Stimulated activated CD4-positive, alpha-beta T cell treated with anti-CD3 and anti-CD28 coated beads, Interleukin-1b, Interleukin-23, amount 100 ng/mL, for 1 hour (primary cell): ENCODE measurements at places on chromosomes 2 and 18.

DNA sequence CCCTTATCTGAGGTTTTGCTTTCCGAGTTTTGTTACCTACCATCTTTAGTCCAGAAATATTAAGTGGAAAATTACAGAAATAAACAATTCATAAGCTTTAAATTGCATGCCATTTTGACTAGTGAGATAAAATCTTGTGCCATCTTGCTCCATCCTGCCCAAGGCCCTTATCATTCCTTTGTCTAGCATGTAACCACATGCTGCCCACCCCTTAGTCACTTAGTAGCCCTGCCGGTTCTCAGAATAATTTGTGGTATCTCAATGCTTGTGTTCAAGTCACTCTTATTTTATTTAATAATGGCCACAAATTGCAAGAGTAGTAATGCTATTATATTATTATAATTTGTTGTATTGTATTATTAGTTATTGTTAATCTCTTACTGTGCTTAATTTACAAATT is 36.8 kb upstream of the VPS54 start:
- DNase-seq, result no peak

GRCh38 chr2:85799215-85799956 is 45.6 kb downstream of the ATOH8 start:
- no peak for DNase-seq

GRCh38 chr2:120787822-120788700 is 52.4 kb downstream of the GLI2 start:
- no peak for DNase-seq

DNA sequence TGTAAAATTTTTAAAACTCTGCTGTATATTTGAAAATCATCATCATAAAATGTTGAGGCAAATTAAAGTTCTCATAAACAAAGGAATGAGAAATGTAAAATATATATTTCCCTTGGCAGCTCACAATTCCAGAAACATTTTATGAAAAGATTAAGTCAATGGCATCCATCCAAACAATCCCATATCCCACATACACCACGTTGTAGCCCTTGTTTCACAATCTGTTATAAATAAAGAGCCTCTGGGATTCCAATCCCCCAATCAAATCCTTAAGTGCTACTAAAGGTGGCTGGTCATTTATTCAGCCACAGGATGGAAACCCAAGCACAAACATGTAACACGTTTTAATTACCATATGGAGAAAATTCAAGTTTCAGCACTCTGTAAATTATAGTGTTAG is 51.7 kb downstream of the GFPT1 start:
- DNase-seq, result no peak

- no peak for DNase-seq
Measured at GRCh38 chr2:42421157-42421485, 60.1 kb upstream of the COX7A2L start.

DNA sequence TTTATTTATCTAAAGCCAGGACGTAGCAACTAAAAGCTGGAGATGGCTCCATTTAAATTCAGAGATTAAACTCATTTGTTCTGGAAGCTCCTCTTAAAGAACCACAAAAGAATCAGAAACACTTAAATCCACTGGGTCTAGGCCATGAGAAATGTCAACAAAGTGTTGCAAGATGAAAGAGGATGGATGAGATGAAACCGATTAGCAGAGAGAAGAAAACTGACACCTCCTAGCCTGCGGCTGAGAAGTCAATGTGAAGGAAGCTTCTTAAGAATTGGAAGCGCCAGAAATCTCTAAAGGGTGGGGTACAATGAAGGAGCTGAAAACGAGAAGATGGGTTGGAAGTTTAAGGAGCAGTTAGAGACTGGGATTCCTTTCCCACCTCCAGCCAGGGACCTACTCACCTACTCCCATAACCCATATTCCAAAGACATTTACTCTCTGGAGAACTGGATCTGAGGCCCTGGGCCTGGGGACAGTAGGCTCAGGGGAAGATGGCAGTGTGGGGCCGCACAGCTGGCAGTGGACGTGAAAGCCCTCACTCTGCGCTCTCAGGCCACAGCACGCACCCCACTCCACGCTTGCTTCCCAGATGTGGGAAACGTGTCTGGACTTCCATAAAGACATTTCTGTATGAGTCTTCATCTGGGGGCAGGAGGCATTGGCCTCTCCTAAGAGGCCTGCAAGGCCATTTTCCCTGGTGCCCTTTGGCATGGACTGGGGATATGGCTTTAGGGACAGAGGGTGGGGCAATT is 188.4 kb downstream of the LOXHD1 start:
- no peak for DNase-seq
